ENCODE measurements at places on chromosomes 6 and 20. TPM values are rescaled to one million over a fixed set of nuclear protein-coding genes. Genes with fewer than 3 reads are reported as not detected.

DNA sequence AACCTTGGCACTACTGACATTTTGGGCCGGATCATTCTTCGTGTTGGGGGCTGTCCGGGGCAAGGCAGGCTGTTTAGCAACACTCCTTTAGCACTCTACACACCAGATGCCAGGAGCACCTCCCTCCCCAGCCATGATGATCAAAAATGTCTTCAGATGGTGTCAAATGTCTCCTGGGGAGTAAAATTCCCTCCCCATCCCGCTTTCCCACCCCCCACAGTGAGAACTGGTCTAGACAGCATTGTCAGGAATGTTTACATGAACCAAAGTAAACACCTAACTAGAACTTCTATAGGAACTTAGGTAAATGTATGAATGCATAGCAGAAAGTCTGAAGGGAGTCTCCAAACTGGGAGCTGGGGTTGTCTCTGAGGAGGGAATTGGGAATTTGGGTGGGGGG lies 70.0 kb upstream of the TOP1 start:
- no peaks in the 10 kb centered on the region for H3K36me3 ChIP-seq
- H3K27ac ChIP-seq = no peak overlapping the region
- H3K4me3 ChIP-seq = no peak overlapping the region
- no peak for DNase-seq
- H3K27me3 ChIP-seq = peaks cover 10% of the 10 kb centered on the region

- H3K4me1 ChIP-seq = peaks cover 57% of the 10 kb centered on the region
- no peaks in the 10 kb centered on the region for H3K36me3 ChIP-seq
- H3K27me3 ChIP-seq = no peaks in the 10 kb centered on the region
- no peak overlapping the region for H3K27ac ChIP-seq
- no peak for DNase-seq
These were observed 91.5 kb downstream of the HIVEP2 start for GRCh38 chr6:142853244-142854180.

DNA sequence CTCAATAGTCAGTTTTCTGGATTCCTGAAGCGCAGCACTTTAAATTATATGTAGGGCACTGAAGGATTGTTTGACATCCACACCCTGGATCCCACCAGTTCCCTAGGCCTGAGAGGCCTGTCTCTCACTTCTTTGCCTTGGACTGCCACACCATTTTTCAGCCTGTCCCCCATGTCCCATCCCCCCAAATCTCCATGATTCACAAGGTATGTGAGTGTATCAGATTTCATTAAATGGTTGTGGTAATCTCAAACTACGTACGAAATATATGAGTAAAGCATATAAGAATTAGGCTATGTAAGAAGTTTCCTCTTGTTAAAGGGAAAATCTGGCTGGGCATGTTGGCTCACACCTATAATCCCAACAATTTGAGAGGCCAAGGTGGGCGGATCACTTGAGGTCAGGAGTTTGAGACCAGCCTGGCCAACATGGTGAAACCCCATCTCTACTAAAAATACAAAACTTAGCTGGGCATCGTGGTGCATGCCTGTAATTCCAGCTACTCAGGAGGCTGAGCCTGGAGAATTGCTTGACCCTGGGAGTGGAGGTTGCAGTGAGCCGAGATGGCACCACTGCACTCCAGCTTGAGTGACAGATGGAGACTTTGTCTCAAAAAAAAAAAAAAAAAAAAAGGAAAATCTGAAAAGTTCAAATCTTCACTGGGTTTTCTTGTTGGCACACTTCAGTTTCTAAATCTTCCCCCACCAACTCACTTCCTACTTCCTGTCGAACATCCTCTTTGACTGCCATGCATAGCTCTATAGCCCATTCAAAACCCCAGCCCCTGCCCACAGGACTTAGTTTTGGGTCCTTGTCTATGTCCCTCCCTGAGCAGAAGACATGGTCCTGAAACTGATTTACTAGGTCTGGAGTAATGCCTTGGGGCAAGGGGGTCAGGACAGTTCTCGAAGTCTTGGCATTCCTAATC lies 97.3 kb upstream of the SHLD1 start:
- peaks cover 11% of the 10 kb centered on the region for H3K4me1 ChIP-seq
- no peaks in the 10 kb centered on the region for H3K36me3 ChIP-seq
- H3K27me3 ChIP-seq = no peaks in the 10 kb centered on the region
- no peak for DNase-seq
- no peak overlapping the region for H3K4me3 ChIP-seq
- peak overlapping the region; percentile 91 for H3K27ac ChIP-seq

DNA sequence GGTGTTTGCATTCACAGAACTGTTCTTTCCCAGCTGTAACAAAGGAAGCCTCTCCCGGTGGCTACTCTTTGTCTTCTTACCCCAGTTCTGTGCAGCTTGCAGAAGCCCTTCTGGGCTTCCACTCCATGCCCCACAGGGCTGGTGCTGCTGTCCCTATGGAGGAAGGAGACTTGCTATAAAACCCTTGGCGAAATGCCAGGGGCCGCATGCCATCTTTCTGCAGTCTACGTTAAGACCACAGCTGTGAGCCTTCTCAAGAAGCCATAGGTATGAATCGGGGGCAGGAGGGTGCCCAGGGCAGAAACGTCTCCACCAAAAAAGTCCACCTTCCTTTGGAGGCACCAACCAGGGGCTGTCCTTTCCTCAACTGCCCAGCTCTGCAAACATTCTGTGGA lies 60.7 kb downstream of the PRND start:
- H3K27me3 ChIP-seq = no peaks in the 10 kb centered on the region
- no peak for DNase-seq
- no peak overlapping the region for H3K4me3 ChIP-seq
- H3K27ac ChIP-seq = no peak overlapping the region
- H3K4me1 ChIP-seq = no peaks in the 10 kb centered on the region

DNA sequence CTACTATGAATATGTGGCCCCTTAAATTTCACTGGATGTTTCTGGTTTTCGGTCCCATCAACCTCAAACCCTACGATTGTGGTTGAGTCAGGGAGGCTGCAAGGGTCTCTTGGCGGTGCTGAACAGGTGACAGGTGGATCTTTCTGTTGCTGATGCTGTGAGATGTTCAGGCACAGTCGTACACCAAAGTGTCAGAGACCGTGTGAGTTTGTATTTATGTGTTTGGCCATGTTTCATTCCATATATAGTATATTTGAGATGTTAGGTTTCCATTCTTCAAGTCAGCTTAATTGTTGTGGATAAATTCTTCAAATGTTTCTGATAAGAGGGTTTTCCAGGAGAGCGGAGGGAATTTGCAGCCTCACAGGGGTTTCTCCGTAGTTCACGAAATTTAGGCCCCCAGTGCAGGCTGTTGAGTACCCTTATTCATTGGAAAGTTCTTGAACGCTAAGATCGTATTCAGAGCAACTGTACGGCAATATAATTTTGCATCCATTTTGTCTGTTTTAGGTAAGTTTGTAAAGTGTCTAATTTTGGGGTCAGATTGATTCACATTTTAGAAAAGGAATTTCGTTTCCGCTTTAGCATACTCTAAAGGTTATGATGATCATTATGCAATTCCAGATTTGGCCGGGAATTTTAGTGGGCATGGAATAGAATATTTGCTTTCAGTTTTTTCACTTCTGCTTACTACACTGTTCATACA lies 1.2 kb downstream of the TAB2 start:
- peak overlapping the region; percentile 98 for H3K4me3 ChIP-seq
- H3K4me1 ChIP-seq = peaks cover 42% of the 10 kb centered on the region
- no peaks in the 10 kb centered on the region for H3K27me3 ChIP-seq
- H3K36me3 ChIP-seq = no peaks in the 10 kb centered on the region
- H3K27ac ChIP-seq = peak overlapping the region; percentile 97

- H3K27me3 ChIP-seq = no peaks in the 10 kb centered on the region
- H3K4me1 ChIP-seq = no peaks in the 10 kb centered on the region
- no peaks in the 10 kb centered on the region for H3K36me3 ChIP-seq
- H3K27ac ChIP-seq = no peak overlapping the region
These were observed 7.2 kb upstream of the IPCEF1 start for GRCh38 chr6:154363821-154364220.

Gene RIN2
- 54.2 TPM for total RNA-seq

GRCh38 chr20:34222208-34222607 lies 19.0 kb upstream of the ASIP start:
- no peaks in the 10 kb centered on the region for H3K27me3 ChIP-seq
- no peak overlapping the region for H3K4me3 ChIP-seq
- no peak overlapping the region for H3K27ac ChIP-seq
- no peaks in the 10 kb centered on the region for H3K4me1 ChIP-seq
- DNase-seq = no peak

DNA sequence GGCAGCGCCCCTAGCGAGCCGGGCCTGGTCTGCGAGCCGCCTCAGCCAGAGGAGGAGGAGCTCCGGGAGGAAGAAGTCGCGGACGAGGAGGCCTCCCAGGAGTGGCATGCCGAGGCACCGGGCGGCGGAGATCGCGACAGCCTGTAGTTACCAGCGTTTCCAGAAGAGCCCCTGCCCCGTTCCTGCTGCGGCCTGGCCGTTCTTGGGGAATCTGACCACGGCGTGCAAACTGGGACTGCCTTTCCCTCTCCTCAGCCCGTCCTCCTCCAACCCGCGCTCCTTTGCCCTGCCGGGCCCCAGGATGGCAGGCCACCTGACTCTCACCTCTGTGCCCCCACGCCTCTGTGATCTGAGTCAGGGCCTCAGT lies 802 bp downstream of the HDGFL1 start:
- H3K27me3 ChIP-seq = no peaks in the 10 kb centered on the region
- H3K27ac ChIP-seq = no peak overlapping the region
- H3K36me3 ChIP-seq = no peaks in the 10 kb centered on the region
- H3K4me3 ChIP-seq = no peak overlapping the region

Gene SLC35F1
- total RNA-seq = 8.3 TPM

Gene ABHD16B
- not detected for total RNA-seq

DNA sequence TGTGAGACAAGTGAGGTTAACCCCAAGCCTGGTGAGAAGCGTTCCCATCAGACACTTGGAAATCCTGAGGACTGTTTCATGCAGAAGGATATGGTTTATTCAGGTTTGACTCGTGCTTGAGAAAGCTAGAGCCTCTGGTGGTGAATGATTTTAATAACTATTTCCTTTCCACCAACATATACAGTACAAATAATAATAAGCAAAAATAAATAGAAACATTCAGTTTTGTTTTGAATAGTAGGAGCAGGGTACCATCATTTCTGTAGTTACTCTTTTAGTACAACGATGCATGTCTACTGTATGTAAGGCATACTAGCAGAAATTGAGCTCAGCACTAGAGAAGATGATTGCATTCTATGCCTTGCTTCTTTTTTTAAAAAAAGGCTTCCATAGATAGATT lies 33.5 kb downstream of the PLG start:
- H3K4me3 ChIP-seq = no peak overlapping the region
- H3K27me3 ChIP-seq = no peaks in the 10 kb centered on the region
- no peaks in the 10 kb centered on the region for H3K4me1 ChIP-seq

DNA sequence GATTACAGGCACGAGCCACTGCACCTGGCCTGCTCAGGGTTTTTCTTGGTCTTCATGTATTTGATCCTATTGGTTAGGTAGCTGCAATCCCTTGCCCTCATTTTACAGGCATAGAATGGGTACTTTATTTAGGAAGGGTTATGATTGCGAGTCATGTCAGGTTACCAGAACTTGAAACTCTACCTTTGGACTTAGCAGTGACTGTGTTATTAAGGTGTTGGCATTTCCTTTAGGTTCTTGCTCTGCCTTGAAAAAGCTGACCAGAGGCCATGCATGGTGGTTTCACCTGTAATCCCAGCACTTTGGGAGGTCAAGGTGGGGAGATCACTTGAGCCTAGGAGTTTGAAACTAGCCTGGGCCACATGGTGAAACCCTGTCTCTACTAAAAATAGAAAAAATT lies 24.5 kb downstream of the JARID2 start:
- H3K27me3 ChIP-seq = no peaks in the 10 kb centered on the region
- H3K4me3 ChIP-seq = no peak overlapping the region
- H3K4me1 ChIP-seq = peaks cover 60% of the 10 kb centered on the region

DNA sequence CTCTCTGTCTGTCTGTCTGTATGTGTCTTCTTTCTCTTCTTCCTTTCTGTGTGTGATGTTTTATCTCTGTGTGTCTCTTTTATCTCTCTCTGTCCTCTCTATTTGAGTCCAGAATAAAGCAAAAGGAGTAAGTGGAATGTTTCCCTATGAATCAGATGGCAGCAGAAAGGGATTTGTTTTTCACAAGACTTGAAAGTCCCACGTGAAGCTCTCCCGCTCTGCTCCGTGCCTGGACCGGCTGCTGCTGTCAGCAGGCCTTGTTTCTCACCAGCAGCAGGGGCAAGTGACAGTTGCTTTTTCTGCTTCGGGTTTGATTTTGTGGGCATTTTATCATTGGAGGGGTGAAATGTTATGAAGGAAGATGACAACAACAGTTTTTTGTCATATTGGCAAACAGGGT lies 212.7 kb downstream of the PACRG start:
- DNase-seq = no peak
- H3K36me3 ChIP-seq = no peaks in the 10 kb centered on the region
- no peaks in the 10 kb centered on the region for H3K4me1 ChIP-seq
- no peak overlapping the region for H3K27ac ChIP-seq
- H3K4me3 ChIP-seq = no peak overlapping the region

Gene AKAP12
- total RNA-seq = 11.6 TPM

DNA sequence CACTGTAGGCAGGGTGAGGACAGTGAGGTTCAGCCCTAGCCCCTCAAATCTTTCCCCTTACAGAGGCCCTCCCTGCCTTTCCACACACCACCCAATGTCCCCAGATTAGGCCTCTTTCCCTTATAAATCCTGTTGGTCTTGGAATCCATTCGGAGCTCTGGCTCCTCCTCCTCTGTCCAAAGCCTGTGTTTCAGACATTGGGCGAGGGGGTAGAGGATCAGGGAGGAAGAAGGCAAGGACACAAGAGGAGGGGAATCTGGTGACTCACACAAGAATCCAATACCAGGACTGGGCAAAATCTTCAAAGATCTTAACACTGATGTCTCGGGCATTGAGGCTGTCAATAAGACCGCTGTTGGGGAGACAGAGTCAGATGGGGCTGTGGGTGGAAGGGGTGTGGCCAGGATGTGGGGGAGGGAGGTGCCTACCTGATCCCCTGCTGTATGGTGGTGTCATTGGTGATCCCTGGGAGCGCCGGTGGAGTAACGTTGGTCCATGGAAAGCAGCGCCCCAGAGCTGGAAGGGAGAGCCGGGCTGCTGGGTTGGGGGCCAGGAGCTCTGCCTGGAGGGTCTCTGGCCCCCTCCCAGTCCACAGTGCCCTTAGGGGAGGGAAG lies 7.6 kb downstream of the SLC44A4 start:
- no peak overlapping the region for H3K27ac ChIP-seq
- H3K4me1 ChIP-seq = no peaks in the 10 kb centered on the region
- no peaks in the 10 kb centered on the region for H3K27me3 ChIP-seq
- H3K4me3 ChIP-seq = no peak overlapping the region

Gene TDRD6
- 0.33 TPM for total RNA-seq

GRCh38 chr6:137646484-137646883 lies 152.3 kb upstream of the OLIG3 start:
- peaks cover 11% of the 10 kb centered on the region for H3K4me1 ChIP-seq
- H3K27ac ChIP-seq = no peak overlapping the region
- H3K4me3 ChIP-seq = no peak overlapping the region
- no peaks in the 10 kb centered on the region for H3K27me3 ChIP-seq
- no peak for DNase-seq
- no peaks in the 10 kb centered on the region for H3K36me3 ChIP-seq

- H3K36me3 ChIP-seq = no peaks in the 10 kb centered on the region
- H3K27ac ChIP-seq = no peak within 1 kb of the TSS
- H3K4me1 ChIP-seq = no peaks in the 10 kb centered on the region
- H3K27me3 ChIP-seq = peaks cover 7% of the 10 kb centered on the region
These were observed at the start of gene NKAIN2 for GRCh38 chr6:123803504-123804013. NKAIN2 (plus strand) TSS chr6:123803865.

Gene RPN2
- 163 TPM for total RNA-seq

Gene GMDS
- total RNA-seq = 5.2 TPM

Gene RCAN2
- 298 TPM for total RNA-seq

Data from heart right ventricle (tissue), 16 donors.